ENCODE measurements at places on chromosomes 5 and 9. TPM values are rescaled to one million over a fixed set of nuclear protein-coding genes. Genes with fewer than 3 reads are reported as not detected.

- no peak for DNase-seq
These were observed 661.1 kb downstream of the PTPRD start for GRCh38 chr9:9951556-9952160.

DNA sequence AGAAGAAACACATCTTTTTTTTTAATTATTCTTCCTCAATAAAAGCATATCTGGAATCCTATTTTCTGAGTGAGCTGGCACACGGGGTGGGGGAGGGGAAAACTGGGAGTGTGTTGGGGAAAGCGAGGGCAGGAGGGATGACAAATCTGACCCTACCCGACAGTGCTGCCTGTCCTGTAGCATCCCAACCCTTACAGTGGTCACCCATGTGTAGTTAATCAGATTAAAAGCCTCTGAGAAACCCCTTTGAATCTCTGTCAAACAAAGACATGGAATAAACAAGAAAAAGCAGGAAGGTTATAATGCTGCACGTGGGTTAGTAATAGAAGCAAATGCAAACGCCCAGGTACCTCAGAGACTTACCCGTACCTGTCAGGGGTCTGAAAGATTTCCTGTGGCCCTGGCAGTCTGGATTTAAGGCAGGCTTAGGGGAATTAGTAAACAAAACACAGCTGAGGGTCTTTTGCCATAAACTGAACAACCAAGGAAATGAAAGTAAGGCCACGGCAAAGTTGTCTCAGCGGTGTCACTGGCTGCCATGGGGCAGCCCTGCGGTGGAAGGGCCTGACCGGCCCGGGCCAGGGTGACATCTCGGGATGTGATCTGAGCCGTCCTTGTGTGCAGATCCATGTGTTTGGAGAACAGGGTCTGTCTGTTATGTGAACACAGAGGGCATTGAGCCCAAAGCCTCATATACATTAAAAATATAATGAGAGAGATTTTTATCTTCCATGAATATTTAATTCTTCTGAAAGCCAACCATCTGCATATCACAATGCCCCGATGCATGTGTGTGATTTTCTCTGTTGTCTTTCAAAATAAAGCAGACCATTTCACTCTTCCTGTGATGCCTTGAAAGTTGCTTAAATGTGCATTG, 308.2 kb downstream of the ZNF608 start:
- DNase-seq: no peak

GRCh38 chr9:92147852-92148180, 32.6 kb upstream of the SPTLC1 start:
- DNase-seq: no peak

DNA sequence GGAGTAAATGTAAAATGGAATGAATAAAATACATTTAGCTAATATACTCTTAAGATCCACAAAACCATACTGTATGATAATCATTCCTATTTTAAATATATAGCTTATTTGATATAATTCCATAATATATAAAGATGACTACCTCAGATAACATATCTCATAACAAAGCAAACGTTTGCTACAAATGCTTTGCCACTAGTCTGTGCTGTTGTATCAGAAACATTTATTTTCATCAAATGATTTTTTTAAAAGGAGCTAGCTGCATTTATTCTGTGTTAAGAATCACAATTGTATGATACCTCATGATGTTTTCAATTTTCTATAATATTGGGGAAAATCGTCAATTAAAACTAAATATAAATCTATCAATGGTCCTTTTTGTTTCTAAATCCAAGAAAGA, 567.2 kb downstream of the PTPRD start:
- peak; percentile 64 for DNase-seq

GRCh38 chr9:68949271-68950000, 64.5 kb downstream of the PRKACG start:
- peak; percentile 32 for DNase-seq

DNA sequence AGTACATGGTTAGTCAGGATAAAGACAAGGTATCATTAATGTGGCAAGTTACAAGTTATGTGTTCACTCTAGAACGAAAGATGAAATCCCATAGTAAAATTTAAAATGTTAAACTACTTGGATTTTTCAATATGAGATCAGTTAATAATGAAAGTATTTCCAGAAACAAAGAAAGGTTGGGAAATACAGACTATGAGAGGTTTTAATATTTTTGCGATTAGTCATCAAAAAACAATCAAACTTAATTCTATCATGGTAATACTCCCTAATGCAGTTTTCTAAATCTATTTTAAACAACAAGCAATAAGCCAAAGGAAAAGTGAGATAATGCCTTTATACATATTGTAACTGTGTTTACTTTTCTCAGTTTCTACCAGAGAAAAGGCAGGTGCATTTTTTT, 10.6 kb downstream of the CDH12 start:
- DNase-seq: peak; percentile 7

GRCh38 chr9:108691614-108692013, 164.2 kb downstream of the ACTL7B start:
- peak; percentile 93 for DNase-seq

The IFNA14 gene
- not detected for total RNA-seq

The SAPCD2 gene
- total RNA-seq: 1.2 TPM

The BTNL3 gene
- total RNA-seq: not detected

The RIC1 gene
- total RNA-seq: 34.2 TPM
